ENCODE measurements at places on chromosomes 6 and 20.

GRCh38 chr20:46568570-46569129 lies 18.2 kb upstream of the OCSTAMP start:
- no peak for DNase-seq

GRCh38 chr20:1319462-1319861 lies 9.5 kb downstream of the SDCBP2 start:
- no peak for DNase-seq

DNA sequence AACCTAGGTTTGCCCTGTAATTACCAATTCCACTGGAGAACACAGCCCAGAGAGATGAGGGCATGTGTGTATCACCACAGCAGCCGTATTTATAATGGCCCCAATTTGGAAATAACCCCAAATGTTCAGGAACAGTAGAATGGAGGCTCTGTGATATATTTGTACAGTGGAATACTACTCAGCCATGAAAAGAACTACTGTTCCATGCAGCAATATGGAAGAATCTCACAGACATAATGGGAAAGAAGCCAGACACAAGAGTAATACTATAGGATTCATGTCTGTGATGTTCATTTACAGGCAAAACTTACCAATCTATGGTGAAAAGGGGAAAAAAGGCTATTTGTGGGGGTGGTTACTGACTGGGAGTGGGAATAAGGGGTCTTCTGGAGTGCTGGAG lies 83.7 kb upstream of the TRAF3IP2 start:
- DNase-seq, result no peak

- no peak for DNase-seq
Measured at GRCh38 chr6:43976706-43977403, 150.4 kb downstream of the MRPL14 start.

DNA sequence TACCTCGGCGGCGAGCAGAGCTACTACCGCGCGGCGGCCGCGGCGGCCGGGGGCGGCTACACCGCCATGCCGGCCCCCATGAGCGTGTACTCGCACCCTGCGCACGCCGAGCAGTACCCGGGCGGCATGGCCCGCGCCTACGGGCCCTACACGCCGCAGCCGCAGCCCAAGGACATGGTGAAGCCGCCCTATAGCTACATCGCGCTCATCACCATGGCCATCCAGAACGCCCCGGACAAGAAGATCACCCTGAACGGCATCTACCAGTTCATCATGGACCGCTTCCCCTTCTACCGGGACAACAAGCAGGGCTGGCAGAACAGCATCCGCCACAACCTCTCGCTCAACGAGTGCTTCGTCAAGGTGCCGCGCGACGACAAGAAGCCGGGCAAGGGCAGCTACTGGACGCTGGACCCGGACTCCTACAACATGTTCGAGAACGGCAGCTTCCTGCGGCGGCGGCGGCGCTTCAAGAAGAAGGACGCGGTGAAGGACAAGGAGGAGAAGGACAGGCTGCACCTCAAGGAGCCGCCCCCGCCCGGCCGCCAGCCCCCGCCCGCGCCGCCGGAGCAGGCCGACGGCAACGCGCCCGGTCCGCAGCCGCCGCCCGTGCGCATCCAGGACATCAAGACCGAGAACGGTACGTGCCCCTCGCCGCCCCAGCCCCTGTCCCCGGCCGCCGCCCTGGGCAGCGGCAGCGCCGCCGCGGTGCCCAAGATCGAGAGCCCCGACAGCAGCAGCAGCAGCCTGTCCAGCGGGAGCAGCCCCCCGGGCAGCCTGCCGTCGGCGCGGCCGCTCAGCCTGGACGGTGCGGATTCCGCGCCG lies 994 bp downstream of the FOXC1 start:
- DNase-seq, result no peak

DNA sequence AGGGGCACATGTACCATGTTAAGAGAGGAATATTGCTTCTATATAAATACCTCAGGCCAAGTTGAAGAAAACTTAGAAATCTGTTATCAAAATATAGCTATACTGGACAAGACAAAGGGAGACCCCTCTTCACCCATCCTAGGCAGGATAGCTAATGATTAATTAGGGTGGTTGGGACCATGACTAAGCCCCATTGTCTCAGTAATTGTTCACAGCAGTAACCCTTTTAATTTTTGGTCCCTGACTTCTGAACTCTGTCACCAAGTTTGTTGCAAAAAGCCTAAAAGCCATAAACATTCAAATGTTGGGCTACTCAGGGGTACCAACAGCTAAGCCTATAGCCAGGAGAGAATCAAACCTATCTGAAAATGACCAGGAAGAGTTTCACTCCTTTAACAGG lies 19.2 kb upstream of the BTN3A2 start:
- no peak for DNase-seq
